ENCODE measurements at places on chromosomes 6 and 20.

GRCh38 chr20:20752712-20753111 is 40.3 kb upstream of the RALGAPA2 start:
- DNase-seq: no peak

DNA sequence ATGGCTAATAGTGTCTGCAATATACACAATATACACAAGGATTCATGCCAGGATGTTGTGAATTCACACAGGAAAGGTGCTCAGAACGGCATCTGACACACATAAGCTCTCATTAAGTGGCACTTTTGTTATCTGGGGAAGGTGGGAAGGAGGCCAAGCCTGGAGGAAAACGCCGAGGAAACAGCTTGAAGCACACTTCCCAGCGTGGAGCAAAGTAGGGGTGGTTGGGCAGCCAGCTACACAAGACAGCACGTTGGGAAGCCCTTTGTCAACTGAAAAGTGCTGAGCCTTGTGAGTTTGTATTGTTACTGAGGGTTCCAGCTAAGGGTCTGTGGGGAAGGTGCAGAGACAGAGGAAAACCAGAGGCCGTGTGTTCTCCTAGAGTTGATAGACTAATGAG is 181.0 kb downstream of the ZMYND8 start:
- peak; percentile 30 for DNase-seq

GRCh38 chr6:148700047-148700715 is 46.6 kb upstream of the UST start:
- DNase-seq: no peak

GRCh38 chr6:123118811-123119210 is 122.8 kb downstream of the CLVS2 start:
- DNase-seq: no peak

DNA sequence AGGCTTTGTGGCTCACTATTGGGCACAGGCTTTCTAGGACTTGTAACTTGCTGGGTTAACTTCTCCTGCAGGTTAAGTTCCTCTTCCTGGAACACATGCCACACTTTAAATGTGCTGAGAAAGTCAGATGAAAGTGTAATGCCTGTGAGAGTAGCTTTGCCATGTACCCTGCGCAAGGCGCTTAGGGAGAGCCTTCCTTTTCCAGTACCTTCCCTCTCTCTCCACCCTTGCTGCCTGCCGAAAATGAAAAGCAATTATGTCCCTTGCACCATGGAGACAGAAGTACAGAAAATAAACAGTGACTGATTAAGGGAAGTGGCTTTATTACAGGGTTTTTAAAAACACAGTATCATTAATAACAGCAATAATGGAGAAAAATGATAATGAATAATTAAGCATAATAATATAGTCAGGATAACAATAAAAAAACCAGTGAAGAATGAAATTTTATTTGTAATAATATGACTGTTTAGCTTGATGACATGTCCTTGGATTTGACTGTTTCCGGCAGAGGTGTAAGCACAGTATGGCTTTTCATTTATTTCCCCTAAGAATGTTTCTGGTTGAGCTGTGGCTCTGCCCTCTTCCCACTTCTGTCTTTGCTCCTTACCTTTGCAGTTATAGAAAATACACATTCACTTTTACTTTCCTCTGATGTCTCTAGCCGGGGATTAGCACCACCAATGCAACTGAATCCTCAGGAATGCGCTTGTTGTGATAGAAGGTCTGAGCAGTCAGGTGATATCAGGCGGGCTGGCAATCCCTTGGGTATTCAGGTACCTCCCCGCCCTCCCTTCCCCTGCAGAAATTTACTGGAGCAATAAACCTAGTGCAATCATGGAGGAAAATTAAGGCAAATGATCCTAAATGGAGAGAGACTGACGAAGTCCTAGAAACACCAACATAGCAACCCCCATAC is 472.3 kb upstream of the CITED2 start:
- peak; percentile 62 for DNase-seq

- DNase-seq: no peak
These were observed 147.0 kb downstream of the SOX4 start for GRCh38 chr6:21740376-21741124.

GRCh38 chr6:83868639-83869038 is 9.2 kb downstream of the CYB5R4 start:
- DNase-seq: no peak

DNA sequence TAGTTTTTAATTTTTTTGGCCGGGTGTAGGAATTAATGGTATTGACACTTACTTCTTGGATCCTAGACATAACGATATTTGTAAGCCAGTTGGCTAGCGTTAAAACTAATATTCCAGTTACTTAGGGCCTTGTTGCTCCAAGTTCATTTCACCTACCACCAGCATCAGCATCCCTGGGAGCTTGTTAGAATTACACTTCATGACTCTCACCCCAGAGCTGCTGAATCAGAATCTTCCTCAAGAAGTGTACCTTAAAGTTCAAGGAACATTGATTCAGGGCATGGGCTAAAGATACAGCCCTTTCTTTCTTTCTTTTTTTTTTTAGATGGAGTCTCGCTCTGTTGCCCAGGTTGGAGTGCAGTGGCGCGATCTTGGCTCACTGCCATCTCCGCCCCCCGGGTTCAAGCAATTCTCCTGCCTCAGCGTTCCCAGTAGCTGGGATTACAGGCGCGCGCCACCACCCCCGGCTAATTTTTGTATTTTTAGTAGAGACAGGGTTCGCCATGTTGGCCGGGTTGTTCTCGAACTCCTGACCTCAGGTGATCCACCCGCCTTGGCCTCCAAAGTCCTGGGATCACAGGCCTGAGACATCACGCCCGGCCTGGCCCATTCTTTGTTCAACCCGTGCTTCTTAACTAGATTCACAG is 1.1 kb downstream of the SLX4IP start:
- DNase-seq: no peak

GRCh38 chr6:162220876-162221275 is 506.7 kb downstream of the PRKN start:
- DNase-seq: no peak

- DNase-seq: no peak
These were observed 131.9 kb downstream of the EPM2A start for GRCh38 chr6:145603424-145603833.

- DNase-seq: no peak
These were observed 94.9 kb upstream of the TMEM30A start for GRCh38 chr6:75379536-75379935.

DNA sequence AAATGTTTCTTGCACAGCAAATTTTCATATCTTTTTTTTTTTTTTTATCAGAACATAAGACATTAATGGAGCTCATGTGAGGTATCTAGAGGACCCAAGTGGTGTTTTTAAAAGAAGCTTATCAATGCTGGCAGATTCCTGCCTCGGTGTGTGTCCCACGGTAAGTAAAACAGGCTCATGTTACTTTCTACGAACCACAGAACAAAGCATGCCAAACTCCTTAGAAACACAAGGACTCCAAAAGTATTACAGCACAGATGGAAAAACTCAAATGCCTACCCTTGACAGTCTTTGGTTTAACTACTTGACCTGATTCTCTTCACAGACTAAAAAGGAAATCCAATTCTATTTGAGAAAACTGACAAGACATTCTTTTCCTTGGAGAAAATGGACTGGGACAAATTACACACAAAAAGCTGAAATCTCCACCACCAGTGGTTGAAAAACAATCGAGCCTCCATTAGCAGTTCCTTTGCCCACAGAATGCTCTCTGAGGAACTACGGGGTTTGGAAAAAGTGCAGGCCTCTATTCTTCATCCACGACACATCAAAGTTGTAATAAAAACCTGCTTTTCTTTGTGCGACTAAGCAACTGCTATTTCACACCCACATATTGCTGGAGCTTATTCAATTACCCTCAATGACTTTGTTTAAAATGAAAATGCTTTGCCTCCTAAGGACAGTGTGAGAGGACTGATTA is 5.4 kb downstream of the METTL24 start:
- no peak for DNase-seq

DNA sequence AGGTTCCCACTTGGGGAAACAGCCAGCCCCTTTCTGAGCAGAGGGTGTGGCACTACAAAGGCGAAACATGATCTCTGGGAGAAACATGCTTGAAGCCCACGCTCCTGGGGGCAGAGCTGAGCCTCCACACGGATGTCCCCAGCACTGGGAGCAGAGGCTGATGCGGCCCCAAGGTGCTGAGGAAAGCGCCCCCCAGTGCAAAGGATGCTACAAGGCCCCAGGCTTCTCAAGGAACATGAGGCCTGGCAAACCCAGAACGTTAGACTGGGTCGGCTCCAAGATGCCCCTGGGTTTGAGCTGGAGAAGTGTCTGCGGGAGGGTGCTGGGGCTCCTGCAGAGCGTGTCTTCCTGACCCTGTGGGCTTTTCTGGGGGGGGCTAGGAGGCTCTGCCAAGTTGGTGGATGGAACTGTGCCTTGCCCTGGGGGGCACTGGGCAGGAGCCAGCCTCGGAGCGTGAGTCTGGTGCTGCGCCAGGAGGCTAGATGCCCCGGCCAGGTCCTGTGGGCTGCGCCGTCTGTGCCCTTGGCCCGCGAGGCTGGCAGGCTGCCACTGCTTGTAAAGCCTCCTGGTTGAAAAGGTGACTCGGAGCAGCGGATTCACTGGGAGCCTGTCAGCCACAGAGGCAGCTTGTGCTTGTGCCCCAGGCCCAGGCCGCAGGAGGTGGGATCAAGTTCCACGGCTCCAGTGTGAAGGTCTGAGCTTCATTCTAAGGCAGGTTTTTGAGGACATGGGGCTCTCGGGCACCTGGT is 8.1 kb downstream of the SYNJ2 start:
- DNase-seq: peak; percentile 55

DNA sequence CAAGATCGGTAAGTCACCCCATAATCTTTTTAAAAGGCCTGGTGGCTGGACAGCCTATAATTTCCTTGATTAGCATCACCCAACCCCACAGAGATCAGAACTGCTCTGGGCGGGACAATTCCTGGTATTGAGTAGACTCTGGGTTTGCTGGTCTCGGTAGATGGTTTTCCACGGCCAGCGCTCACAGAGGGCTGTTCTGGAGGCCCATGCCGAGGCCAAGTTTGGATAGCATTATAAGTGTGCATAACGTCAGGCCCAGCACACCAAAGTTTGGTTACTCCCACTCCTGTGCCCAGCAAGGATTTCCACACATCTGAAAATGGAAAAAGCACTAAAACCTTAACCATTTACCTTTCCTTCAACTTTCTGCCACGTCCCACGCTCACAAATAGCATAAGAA is 104.7 kb upstream of the RREB1 start:
- no peak for DNase-seq

GRCh38 chr6:32413427-32414047 is 6.6 kb upstream of the BTNL2 start:
- DNase-seq: peak; percentile 90

- DNase-seq: no peak
These were observed 126.3 kb upstream of the MYLIP start for GRCh38 chr6:16002332-16003196.

DNA sequence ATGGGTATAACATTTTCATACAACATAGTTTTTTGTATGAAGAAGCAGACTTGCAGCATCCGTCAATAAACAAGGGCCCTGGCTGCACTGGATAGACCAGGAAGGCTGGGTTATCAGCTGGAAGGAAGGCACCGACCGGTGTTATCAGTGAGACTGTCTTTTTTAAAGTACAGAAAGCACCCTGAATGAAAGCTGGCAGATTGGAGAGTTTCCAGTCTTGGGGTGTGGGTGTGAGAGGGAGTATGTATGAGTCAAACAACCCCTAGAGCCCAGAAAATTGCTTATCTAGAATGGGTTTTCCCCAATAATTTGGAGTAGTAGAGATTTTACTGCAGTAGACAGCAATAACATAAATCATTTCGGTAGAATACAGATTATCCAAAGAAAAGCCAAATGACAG is 42.4 kb downstream of the TXLNB start:
- no peak for DNase-seq

DNA sequence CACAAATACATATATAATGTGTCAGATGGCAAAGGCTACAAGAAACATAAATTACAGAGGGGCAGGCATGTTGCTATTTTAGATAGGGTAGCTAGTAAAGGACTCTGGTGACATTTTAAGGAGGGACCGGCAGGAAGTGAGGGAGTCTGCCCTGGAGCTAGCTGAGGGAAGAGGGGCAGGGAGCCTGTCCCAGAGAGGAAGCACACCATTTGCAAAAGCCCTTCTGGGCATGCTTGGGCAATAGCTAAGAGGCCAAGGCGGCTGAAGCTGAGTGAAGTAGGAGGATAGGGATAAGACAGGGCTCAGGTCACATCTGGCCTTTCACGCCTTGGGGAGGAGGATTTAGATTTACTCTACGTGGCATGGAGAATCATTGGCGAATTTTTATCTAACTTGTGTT is 96.2 kb downstream of the RTN4IP1 start:
- peak; percentile 44 for DNase-seq

DNA sequence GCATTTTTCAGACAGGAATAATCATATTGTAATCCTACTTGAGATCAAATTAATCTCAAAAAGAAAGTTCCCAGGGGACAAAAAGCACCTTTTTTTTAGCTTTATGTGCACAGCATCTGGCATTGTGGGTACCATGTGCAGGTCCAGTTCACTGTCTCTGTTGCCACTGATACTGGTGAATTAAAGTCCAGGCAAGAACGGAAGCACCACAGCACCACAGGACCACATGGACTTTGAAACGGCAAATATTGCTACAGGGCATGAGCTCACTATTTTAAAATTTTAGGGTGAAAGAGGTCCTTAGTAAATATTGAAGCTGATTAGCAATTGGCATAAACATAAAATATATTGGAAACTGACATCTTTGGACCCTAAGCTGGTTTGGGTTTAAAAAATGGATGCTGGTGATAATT is 709.0 kb downstream of the EPM2A start:
- DNase-seq: no peak

- DNase-seq: no peak
These were observed 31.7 kb downstream of the PAK5 start for GRCh38 chr20:9807136-9807535.

- no peak for DNase-seq
These were observed 260.2 kb upstream of the IRAK1BP1 start for GRCh38 chr6:78607189-78607588.

- DNase-seq: no peak
These were observed 64.6 kb downstream of the UST start for GRCh38 chr6:148811459-148811858.

DNA sequence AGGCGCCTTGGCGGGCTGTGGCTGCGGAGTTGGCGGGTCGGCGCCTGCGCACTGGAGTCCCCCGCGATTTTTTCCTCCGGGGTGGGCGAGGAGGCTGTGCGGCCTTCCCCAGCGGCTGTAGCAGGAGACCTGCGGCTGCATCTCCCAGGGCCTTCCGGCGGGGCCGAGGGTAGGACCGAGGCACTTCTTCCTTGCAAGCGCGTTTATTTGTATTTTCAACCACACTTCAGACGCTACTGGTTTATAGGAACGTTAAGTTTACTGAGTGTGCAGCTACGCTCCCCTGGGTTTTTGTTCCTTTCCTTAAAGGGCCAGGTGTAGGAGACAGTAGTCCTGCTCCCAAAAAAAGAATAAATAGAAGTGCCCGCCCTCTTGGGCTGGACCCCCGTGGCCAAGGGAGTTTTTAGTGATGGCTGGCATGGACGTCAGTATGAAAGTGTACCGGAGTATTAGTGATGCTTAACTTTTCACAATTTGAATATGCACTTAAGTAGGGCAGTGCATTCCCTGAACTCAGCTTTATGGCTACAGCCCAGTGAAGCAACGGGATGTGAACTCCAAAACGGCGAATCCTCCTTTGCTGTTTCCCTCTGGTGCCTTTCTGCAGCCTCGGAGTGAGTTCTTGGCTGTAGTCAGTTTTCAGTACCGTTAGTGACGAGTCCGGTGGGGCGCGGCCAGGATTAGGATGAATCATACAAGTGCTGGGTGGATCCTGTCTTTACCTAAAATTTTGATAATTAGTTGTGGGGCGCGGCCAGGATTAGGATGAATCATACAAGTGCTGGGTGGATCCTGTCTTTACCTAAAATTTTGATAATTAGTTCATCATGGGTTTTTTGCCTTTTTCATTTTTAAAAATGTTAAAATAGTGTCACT is 1.0 kb upstream of the FBXO5 start:
- DNase-seq: peak; percentile 98

GRCh38 chr6:121430514-121431460 is 4.7 kb upstream of the GJA1 start:
- DNase-seq: no peak

- no peak for DNase-seq
These were observed 80.0 kb downstream of the EPB41L2 start for GRCh38 chr6:130982941-130983456.
